ENCODE measurements at places on chromosomes 1 and 21.

- DNase-seq: peak; percentile 27
Observed at GRCh38 chr1:64933296-64934070, 32.9 kb downstream of the JAK1 start.

DNA sequence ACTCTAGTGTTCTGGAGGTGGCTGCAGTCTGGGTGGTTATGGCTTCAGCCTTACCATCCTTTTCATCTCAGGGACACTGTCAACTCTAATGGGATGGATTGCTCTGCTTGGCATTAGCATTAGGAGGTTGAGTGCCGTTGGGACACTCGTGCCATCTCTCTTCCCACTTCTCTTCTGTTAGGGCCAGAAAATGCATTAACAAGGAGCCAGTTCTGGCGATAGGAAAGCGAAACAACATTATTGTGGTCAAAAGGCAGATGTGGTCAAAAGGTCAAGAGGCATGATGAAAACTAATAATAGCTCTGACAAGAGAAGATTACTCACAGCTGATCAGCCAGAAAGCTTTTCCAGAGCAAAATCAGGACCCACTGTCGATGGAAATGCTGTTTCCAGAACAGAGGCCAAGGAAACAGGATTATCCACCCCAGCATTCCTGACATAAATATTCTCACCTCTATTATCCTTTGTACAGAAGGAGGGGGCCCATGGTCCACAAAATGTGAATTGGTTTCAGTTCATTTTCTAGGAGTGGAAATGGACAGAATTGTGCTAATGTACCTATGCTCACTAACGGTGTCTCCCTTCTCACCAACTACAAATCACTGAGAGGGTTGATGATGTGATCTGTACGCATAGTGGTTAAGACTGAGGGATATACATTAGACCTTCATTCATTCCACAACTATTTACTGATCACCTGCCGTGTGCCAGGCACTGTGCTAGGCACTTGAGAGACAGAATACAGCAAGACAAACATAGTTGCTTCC is 72.0 kb downstream of the ST6GALNAC5 start:
- no peak for DNase-seq

DNA sequence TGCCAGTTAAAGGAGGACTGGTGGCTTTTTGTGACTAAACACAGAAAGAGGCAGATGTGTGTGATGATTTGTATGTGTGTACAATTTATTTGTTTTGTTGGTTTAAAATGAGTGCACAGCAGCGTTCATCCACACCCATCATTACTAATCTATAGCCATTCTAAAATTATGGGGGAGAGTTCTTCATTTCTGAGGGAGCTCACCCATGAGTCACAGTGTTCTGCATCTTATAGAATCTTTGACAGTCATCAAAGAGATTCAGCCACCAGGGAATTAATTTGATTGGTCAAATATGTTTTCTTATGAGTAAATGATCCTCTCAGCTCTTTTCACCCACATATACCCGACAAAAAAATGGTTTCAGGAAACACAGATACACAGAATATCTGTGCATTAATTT is 147.9 kb downstream of the GREM2 start:
- no peak for DNase-seq

GRCh38 chr1:109535971-109536491 is 3.6 kb upstream of the GPR61 start:
- no peak for DNase-seq

GRCh38 chr1:53470155-53470554 is 11.0 kb downstream of the DMRTB1 start:
- no peak for DNase-seq

DNA sequence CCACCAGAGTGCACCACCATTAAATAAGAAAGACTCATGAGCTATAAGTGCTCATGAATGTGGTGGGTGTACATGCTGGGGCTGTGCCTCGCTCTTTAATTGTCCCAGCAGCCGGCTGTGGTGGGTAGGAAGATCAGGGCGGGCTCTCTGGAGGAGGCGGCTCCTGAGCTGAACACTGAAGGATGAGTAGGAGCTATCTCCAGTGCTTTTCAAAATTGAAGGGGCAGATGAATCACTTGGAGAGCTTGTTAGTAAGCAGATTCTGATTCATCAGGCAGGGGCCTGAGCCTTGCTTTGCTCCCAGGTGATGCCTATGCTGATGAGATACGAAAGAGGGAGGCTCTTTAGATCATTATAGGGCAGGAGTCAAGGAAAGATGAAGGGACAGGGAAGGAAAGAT is 54.1 kb downstream of the ETS2 start:
- no peak for DNase-seq

DNA sequence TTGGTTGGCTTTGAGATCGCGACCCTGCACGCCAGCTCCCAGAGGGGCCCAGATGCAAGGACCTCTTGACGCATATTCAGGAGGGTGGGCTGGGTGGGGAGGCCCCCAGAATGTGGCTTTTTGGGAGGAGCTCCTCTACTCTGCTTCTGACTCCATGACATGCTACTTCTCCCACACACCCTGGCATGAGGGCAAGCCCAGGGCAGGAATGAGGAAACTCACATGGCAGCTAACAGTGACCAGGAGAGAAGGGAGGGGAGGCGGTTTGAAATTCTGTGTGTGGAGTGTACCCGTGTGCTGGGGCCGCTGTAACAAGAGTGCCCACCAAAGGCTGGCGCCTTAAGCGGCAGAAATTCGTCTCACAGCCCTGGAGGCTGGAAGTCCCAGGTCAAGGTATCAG is 61.3 kb upstream of the GPR153 start:
- DNase-seq: no peak

Measured in stimulated activated CD4-positive, alpha-beta T cell treated with anti-CD3 and anti-CD28 coated beads, Interleukin-1b, Interleukin-23, amount 100 ng/mL, for 48 hours (primary cell).